ENCODE measurements at places on chromosomes 3 and 15.

- DNase-seq = no peak
Measured at GRCh38 chr3:20668411-20668810, 482.4 kb upstream of the SGO1 start.

DNA sequence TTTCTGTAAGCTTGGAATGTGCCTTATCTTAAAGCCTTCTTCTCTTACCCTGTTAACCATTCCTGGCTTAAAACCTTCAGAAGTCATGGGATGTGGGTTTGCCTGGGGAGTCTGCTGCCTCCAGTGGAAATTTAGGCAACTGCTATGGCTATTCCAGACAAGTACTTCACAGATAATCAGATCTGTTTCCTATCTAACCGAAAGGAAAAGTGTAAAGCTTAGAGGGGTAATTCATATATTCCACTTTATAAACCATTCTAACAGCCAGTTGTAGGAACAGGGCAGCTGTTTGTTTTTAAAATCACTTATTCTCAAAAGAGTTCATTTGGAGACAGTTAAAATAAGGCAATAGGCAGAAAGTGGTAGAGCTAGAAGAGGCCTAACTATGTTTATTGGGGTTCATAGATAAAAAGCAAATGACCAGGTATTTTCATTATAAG is 219.9 kb downstream of the TCF12 start:
- DNase-seq = no peak

DNA sequence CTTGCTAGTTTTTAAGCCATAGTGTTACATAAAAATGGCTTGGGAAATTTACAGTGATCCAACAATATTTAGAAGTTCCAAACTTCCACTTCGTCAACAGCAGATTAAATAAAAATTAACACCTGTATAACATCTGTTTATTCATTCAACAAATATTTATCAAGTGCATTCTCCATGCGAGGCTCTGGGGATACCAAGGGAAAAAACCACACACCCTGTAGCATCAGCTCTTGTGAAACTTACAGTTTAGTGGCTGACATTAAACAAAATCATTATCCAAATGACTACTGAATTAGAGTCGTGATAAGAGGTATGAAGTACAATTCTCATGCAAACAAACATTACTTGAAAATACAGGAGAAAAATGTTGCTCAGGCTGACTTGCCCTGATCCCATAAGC is 122.9 kb downstream of the DLG1 start:
- no peak for DNase-seq

GRCh38 chr3:43747641-43748040 is 56.9 kb downstream of the ABHD5 start:
- DNase-seq = no peak
